ENCODE measurements at places on chromosomes 4 and X.
A peak's percentile ranks its signal among the peaks of the same experiment; 100 is the strongest.

GRCh38 chr4:169757575-169758184 is at the start of gene HPF1:
TSS of gene HPF1 (minus strand) at chr4:169757944. CDS start at chr4:169757877, 67 bp downstream.
- H3K4me3 ChIP-seq, result peak within 1 kb of the TSS; percentile 37
- H3K27ac ChIP-seq, result peak within 1 kb of the TSS; percentile 79

GRCh38 chr4:101813604-101814003 is 23.1 kb downstream of the BANK1 start:
- no peak for DNase-seq
- H3K27me3 ChIP-seq, result no peaks in the 10 kb centered on the region
- H3K36me3 ChIP-seq, result no peaks in the 10 kb centered on the region
- no peaks in the 10 kb centered on the region for H3K4me1 ChIP-seq
- no peak overlapping the region for H3K27ac ChIP-seq

DNA sequence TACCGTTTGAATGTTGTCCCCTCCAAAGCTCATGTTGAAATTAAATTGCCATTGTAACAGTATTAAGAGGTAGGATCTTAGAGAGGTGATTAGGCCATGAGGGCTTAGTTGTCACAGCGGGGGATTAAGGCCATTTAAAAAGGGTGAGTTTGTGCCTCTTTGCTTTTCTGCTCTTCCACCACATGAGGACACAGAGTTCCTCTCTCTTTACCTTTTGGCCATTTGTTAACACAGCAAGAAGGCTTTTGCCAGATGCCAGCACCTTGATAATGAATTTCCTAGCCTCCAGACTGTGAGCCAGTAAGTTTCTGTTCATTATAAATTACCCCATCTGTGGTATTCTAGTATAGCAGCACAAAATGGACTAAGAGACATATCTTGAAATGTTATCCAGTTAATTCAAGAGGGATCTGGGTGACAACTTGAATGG is 7.8 kb upstream of the HERC3 start:
- no peaks in the 10 kb centered on the region for H3K4me1 ChIP-seq
- no peak overlapping the region for H3K27ac ChIP-seq
- H3K4me3 ChIP-seq, result no peak overlapping the region

- no peaks in the 10 kb centered on the region for H3K4me1 ChIP-seq
- H3K36me3 ChIP-seq, result no peaks in the 10 kb centered on the region
- H3K4me3 ChIP-seq, result no peak overlapping the region
Measured at GRCh38 chr4:39349326-39349725, 16.8 kb downstream of the RFC1 start.

DNA sequence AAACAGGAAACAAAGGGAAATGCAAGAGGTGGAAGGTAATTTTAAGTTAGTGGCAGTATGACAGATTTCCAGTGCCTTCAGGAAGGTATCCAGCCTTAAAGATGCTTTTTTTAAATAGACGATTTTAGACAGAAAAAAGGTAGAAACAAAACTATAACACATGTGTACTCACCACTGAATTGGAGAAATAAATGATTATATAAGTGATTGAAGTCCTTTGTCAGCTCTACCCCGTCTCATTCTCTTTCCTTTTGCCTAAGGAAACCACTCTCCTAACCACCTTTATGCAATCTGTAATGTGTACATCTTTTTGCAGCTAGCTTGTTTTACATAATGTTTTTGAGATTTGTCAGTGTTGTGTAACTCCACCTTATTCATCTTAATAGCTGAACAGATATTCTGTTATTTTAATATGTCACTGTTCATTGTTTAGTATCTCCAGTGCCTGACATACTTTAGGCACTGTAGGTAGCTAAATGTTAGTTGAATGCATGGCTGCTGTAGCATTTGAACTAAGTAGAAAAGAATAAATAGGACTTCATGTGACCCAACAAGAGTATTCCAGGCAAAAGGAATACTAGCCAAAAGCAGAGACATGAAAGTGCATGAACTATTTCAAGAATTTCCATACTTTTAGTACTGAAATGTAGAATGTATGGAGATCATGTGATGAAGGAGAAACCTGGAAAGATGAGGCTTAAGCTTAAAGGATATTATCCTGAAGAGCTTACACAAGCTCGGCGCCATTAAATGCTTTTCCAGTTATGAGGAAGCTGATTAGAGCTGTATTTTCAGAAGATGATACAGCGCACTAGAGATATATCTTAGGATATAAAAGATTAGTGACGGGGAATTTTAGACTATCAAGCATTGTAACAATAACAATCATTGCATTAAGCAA is 865 bp downstream of the FAM200B start:
- H3K27ac ChIP-seq, result peak overlapping the region; percentile 99
- no peaks in the 10 kb centered on the region for H3K36me3 ChIP-seq
- peak overlapping the region; percentile 91 for H3K4me3 ChIP-seq
- peaks cover under 1% of the 10 kb centered on the region for H3K4me1 ChIP-seq

DNA sequence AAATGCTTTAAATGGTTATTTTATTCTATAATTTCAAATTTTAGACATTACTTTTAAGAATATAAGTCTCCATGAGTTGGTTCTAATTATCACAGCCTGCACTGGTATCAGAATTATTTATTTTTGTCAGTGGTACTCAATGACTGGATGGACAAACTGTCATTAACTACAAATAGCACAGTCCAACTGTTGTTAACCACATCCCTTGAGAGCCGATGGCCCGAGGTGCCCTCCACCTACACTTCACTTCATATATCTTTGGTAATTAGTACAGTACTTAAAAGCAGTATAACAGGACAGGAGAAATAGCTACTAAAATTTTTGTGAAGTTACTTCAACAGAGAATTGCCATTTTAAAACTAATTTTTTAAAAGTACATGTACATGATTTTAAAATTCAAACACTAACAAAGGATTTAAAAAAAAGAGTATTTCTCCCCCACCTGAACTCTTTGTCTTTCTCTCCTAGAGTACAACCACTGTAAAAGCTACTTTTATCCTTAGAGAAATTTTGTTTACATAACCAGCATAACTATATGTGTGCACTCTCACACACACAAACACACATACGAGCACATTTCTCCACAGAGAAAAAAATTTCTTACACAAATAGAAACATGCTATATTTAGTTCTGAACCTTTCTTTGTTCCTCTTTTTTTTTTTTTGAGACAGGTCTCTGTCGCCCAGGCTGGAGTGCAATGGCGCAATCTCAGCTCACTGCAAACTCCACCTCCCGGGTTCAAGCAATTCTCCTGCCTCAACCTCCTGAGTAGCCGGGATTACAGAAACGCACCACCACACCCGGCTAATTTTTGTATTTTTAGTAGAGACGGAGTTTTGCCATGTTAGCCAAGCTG is 6.5 kb downstream of the TIFA start:
- H3K27ac ChIP-seq, result no peak overlapping the region
- H3K4me1 ChIP-seq, result no peaks in the 10 kb centered on the region
- H3K27me3 ChIP-seq, result no peaks in the 10 kb centered on the region
- no peak overlapping the region for H3K4me3 ChIP-seq
- no peak for DNase-seq
- H3K36me3 ChIP-seq, result no peaks in the 10 kb centered on the region

DNA sequence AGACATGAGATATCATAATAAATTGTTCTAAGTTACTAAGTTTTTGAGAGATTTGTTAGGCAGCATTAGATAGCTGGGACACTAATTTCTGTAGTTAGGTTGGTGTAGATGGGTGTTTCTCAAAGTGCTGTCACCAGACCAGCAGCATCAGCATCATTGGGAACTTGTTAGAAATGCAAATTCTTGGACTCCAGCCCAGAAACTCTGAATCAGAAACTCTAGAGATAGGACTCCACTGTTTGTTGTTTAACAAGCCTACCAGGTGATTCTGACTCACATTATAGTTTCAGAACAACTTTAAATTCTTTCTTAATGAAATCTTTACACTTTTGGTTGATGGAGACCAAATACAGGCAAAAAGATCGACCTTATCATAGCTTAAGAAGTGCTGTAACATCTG is 173.7 kb downstream of the PABPC4L start:
- no peaks in the 10 kb centered on the region for H3K4me1 ChIP-seq
- no peak overlapping the region for H3K4me3 ChIP-seq
- no peak for DNase-seq
- no peak overlapping the region for H3K27ac ChIP-seq
